ENCODE measurements at places on chromosomes 4 and X.

GRCh38 chrX:134631426-134632346, 26.6 kb downstream of the PLAC1 start:
- no peak for DNase-seq

GRCh38 chr4:53558065-53558801, 33.1 kb downstream of the LNX1 start:
- DNase-seq, result peak; percentile 13

DNA sequence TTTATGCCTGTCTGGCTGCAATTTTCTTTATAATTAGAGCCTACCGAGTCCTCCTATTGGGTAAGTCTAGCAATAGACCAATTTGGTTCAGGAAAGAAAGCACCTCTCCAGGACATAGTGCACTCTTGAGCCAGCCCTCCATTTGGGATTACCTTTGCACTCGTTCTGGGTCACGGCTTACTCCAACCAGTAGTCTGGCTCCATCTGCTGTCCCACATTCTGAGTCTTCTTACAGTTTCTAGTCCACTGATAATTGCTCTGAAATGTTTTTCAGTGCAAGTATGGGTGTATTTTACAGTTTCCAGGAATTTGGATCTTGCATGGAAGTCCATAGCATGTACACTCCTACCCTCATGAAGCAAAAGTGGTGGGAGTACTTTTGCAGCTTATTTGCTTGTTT, 34.8 kb upstream of the USP51 start:
- no peak for DNase-seq

DNA sequence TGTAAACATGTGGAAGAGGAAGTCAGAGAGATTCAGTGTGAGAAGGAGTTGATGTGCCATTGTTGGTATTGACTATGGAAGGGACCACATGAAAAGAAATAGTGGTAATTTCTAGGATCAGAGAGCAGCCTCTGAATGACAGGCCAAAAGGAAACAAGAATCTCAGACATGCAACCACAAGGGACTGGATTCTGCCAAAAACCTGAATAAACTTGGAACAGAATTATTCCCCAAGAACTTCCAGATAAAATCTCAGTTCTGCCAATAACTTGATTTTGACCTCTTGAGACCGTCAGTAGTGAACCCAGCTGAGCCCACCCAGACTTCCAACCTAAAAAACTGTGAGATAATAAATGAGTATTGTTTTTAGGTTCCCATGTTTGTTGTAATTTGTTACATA, 653.6 kb upstream of the NR3C2 start:
- no peak for DNase-seq

- no peak for DNase-seq
These were observed 77.8 kb downstream of the GRID2 start for GRCh38 chr4:92381616-92382015.

GRCh38 chr4:140130677-140131076, 23.3 kb downstream of the MAML3 start:
- DNase-seq, result peak; percentile 51

- no peak for DNase-seq
These were observed 38.6 kb downstream of the PRSS12 start for GRCh38 chr4:118314221-118314620.
